ENCODE measurements at places on chromosomes 2 and 18.
A peak's percentile ranks its signal among the peaks of the same experiment; 100 is the strongest.

DNA sequence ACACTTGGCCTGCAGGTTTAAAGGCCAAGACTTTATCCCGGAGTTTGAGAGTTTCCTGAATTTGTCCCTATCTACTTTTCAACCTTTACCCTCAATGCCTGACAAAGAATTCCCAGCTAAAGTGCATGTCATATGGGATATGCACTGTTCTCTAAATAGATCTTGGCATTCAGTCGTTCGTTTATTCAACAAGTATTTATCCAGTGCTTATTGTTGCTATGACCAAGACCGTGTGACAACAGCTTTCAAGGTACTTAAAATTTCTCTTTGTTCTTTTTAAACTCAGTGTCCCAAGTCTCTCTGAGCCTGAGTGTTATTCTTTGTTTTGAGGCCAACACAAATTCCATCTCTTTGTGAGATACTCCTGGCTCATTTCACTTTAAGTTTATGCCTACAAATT lies 133.4 kb downstream of the RGPD3 start:
- no peak for DNase-seq

- no peak for DNase-seq
Observed at GRCh38 chr2:171723716-171724683, 36.7 kb downstream of the DYNC1I2 start.

DNA sequence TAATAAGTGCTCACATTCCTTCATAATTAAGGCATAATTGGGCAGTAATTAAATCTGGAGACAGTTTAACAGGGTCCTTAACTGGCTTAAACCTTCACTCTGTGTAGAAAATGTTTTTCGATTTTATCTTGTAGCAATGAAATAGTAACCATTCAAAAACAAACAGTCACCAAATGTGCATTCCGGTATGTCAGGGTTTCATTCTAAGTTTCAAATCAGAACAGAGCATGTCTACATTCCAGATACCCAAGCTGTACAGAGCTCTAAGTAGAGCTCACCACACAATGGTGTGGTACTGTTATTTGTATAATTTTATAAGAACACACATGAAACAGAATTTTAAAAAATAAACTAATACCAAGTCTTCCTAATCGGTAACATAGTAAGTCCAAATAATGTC lies 52.6 kb downstream of the SMAD2 start:
- no peak for DNase-seq

DNA sequence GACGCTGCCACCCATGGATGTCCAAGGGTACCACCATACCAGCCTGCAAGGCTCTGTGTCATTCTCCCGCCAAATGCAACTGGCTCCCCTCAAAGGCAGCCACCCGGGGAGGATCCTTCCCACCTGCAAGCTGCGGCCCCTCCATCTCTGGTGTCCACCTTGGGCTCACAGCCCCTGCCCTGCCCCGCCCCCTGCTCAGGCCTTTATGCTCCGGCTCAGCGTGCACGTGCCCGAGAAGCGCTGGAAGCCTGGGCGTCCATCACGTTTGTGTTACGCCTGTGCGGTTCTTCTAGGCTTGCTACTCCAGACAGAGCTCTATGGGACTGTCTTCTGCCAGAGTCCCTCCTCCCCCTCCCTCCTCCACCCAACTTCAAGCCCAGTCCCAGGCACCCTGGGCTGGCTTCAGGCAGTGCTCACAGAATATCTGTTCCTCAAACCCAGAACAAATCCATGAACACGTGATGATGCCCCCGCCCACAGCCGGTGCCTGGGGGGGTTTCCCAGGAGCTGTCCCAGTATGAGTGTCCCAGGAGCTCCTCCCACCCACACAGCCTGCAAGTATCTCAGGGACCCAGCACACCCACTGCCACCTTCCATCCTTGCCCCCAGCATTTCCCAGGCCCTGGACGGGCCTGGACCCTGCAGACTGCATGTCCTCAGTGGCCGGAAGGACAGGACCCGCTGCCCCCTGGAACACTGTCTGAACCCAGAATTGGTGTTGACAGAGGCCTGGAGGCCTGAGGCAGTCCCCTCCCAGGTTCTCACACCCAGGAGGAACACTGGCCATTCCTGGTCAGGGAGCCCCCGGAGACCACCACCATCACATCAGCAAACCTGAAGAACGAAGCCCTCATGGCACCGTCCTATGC lies 30.3 kb downstream of the KIF1A start:
- no peak for DNase-seq

DNA sequence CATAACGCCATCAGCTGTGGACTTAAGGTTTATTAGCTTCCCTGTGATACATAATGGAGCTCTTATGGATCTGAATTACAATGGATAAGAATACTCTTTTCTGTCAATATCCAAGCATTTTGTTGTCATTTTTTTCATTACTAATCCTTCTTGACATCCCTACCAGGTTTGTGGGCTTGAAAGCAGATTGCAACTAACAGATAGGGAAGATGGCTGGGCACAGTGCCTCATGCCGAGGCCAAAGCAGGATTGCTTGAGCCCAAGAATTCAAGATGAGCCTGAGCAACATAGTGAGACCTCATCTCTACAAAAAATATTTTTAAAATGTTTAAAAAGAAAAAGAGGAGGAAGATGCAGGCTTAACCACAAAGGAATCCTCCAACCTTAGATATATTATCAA lies 42.4 kb downstream of the ASXL2 start:
- no peak for DNase-seq

DNA sequence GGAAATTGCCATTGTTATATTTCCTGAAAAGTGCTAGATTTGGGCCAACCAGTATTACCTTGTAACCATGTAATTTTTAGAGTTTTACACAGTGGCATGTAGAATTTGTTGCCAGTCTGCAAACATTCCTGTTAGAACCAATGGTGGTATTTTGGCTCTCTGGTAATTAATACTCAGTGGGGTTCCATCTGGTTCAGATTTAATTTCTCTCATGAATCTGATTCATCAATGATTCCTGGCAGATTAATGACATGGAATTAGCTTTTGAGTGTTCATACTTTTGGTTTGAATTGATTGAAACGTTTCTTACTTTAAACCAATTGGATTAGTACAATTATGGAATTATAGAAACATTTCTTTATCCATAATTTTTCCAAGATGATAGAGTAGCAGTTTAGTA lies 93.2 kb downstream of the MC4R start:
- DNase-seq = no peak

- DNase-seq = no peak
Observed at GRCh38 chr2:66699793-66700676, 265.1 kb downstream of the MEIS1 start.

- DNase-seq = no peak
Observed at GRCh38 chr2:176518823-176519222, 249.6 kb downstream of the MTX2 start.

- no peak for DNase-seq
Observed at GRCh38 chr2:165191096-165191728, 12.6 kb downstream of the SCN3A start.

DNA sequence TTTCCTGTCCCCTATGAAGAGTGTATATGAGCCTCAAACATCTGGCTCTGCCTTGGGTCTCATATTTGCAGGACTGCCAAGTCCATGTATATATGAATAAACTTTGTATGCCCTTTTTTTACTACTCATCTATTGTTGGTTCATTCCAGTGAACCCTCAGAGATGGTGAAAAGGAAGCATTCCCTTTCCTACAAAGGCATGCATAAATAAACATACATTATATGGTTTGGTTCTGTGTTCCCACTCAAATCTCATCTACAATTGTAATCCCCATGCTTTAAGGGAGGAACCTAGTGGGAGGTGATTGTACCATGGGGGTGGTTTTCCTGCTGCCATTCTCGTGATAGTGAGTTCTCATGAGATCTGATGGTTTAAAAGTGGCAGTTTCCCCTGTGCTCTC lies 534.2 kb downstream of the SPAG16 start:
- no peak for DNase-seq

DNA sequence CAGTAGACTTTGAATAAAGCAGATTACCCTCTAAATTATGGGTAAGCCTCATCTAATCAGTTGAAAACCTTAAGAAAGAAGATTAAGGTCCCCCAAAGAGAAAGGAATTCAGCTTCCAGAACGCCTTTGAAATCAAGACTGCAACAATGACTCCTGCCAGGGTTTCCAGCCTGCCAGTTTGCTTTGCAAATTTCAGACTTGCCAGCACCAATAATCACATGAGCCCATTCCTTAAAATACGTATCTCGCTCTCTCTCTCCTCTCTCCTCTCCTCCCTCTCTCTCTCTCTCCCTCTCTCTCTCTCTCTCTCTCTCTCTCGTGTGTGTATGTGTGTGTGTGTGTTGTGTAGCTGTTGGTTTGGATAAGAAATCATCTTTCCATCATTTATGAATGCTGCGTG lies 184.2 kb downstream of the PDE1A start:
- no peak for DNase-seq

GRCh38 chr2:240701736-240702639 lies 10.3 kb downstream of the AQP12A start:
- no peak for DNase-seq

DNA sequence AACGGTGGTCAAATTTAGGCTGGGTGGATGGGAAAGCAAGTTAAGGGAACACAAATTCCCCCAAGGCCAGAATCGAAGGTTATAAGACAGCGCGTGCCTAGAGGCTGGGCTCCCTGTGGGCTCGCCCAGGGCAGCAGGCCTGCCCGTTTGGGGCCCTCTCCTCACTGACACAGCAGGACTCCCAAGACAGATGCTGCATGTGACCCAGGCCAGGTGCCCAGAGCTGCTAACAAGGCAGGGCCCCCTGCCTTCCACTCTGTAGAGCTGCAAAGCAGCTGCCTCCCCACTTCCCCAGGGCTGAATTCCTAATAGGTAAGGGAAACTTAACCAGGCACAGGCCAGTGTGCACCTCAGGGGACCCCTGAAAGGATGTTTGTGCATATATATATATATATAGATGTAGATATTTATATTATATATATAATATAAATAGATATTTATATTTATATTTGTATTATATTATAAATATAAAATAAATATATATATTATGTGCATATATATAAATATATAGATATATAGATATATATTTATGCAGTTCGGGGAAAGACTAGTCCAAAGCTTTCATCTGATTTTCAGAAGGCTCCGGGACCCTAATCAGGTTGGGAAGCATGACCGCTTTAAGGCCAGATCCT lies 43.7 kb downstream of the TMEM37 start:
- no peak for DNase-seq

GRCh38 chr18:58863539-58864145 lies 1.0 kb upstream of the ZNF532 start:
- no peak for DNase-seq

- no peak for DNase-seq
Observed at GRCh38 chr2:30149513-30149912, 2.7 kb downstream of the YPEL5 start.

DNA sequence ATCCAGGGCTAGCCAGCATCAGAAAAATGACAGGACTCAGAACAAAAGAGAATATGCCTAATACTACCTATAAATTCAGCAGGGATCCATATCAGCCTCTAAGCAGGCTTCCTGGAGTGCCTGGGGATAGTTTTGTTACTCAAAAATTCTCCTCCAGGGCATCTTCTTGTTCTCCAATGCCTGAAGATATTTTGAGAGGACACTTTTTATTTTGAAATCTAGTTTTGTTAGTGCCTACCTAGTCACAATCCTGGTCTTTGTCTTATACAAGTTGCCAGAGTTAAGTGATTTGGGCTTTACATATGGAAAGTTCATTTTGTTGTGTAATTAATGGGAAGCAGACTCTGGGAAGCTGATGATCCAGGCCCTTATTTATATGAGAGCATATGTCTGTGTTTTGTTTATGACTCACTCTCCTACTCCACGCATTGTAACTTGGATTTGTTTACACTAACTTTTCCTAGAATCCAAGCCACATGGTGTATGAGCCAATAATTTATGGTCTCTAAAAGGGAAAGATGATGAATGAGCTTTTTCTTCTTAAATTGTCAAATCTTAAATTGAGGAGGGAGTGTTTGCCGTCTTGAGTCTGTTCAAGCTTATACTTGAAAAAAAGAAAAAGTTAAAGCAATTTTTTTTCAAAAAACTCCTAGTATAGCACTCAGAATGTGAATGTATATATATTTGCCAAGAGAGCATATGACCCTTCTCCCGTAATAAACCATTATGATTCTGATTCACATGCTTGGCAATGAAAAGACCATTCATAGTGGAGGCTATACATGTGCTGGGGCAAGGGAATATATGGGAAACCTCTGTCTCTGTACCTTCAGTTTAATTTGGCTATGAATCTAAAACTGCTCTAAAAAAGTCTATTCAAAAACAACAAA lies 370.3 kb downstream of the SETBP1 start:
- DNase-seq = peak; percentile 12

GRCh38 chr2:36168115-36168514 lies 187.5 kb upstream of the CRIM1 start:
- DNase-seq = peak; percentile 86

DNA sequence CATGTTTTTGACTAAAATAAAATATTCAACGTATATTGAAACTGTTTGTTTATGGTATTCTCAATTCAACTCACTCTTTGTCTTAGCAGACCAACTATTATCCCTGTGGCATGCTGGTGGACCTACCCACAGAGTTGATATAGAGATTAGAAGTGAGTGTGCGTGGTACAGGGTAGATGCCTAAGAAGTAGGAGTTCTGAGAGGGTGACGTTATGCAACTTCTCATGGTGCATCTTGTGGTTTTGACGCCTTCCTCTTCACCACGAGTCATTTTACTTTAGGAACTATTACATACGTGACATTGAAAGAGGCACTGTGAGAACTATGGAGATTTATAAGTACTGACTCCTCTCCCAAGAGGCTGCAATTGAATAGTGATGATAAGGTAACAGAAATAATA lies 26.6 kb upstream of the NAPG start:
- peak; percentile 87 for DNase-seq

- DNase-seq = no peak
Observed at GRCh38 chr2:1032030-1032429, 81.4 kb downstream of the SNTG2 start.

DNA sequence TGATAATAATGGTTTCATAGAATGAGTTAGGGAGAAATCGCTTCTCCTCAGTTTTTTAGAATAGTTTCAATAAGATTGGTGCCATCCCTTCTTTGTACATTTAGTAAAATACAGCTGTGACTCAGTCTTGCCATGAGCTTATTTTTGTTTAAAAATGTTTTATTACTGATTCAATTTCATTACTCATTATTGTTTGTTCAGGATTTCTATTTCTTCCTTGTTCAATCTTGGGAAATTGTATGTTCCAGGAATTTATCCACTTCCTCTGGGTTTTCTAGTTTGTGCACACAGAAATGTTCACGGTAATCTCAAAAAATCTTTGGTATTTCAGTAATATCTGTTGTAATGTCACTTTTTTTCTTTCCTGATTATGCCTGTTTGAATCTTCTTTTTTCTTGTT lies 371.5 kb upstream of the SETBP1 start:
- DNase-seq = no peak

- no peak for DNase-seq
Observed at GRCh38 chr18:47817795-47818077, 112.7 kb downstream of the SMAD2 start.

DNA sequence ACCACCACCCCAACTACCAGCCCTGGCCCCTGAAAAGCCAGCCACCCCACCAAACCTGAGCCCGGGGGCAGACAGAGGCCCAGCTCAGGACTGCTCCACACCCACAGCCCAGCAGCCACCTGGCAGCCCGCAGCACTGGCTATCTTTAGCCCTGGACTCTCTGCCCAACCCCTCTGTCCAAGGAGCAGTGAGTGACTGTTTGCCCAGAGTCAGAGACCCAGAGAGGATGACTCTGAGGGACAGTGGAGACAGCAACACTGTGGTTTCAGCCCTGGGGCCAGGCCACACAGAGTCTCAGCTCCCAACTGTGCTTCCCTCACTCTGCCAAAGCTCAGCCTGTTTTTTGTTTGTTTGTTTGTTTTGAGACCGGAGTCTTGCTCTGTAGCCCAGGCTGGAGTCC lies 32.6 kb downstream of the BIN1 start:
- DNase-seq = no peak

- no peak for DNase-seq
Observed at GRCh38 chr2:41038408-41038807, 586.5 kb upstream of the SLC8A1 start.

- no peak for DNase-seq
Observed at GRCh38 chr2:140786585-140786984, 1344.2 kb downstream of the LRP1B start.
